ENCODE measurements at places on chromosomes 12 and 14. TPM values are rescaled to one million over a fixed set of nuclear protein-coding genes. Genes with fewer than 3 reads are reported as not detected.

The CFAP73 gene
- 2.6 TPM for polyA plus RNA-seq

The CARMIL3 gene
- 0.75 TPM for polyA plus RNA-seq

The PSMA3 gene
- polyA plus RNA-seq = 158 TPM

The SLC25A47 gene
- polyA plus RNA-seq = not detected

The KRT3 gene
- not detected for polyA plus RNA-seq

The GARIN6 gene
- not detected for polyA plus RNA-seq

The NAV3 gene
- polyA plus RNA-seq = 0.18 TPM

DNA sequence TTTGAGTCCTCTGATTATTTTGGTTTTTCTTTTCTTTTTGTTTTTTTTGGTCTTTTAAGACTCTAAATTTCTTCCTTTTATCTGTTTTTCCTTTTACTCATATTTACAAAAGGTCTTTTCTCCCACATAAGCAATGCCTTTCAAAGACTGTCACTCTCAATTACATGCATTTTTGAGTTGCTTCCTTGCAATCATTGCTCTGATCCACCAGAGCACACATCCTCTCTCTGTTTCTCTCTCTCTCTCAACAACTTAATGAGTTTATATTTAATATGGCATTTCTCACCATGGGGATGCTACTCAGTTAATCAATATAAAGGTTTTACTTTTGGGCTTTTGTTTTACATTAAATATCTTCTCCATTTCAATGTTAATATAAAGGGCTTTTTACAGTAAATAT is 62.7 kb upstream of the OR10AD1 start:
- H3K4me3 ChIP-seq = no peak overlapping the region
- H3K36me3 ChIP-seq = no peaks in the 10 kb centered on the region
- no peak overlapping the region for H3K27ac ChIP-seq
- no peaks in the 10 kb centered on the region for H3K27me3 ChIP-seq
- DNase-seq = no peak
- H3K4me1 ChIP-seq = no peaks in the 10 kb centered on the region

DNA sequence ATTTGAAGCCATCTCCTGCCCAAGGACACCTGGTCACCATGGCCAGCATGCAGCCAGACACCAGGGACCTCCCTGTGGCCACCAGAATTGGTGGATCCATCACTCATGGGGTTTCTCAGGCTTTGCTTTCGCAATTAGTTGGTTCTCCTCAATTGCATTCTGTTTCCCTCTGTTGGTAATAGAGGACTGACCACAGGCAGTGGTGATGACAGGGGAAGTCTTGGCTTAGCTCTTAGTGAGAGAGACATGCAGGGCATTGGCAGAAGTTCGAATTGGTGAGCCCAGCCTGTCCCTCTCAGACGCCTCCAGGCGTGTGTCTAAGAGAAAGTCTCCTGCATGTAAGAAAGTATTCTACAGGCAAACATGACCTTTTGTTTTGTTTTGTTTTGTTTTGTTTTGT is 21.3 kb downstream of the HCAR2 start:
- no peak for DNase-seq
- no peaks in the 10 kb centered on the region for H3K4me1 ChIP-seq
- no peaks in the 10 kb centered on the region for H3K27me3 ChIP-seq
- no peak overlapping the region for H3K27ac ChIP-seq
- H3K4me3 ChIP-seq = no peak overlapping the region

DNA sequence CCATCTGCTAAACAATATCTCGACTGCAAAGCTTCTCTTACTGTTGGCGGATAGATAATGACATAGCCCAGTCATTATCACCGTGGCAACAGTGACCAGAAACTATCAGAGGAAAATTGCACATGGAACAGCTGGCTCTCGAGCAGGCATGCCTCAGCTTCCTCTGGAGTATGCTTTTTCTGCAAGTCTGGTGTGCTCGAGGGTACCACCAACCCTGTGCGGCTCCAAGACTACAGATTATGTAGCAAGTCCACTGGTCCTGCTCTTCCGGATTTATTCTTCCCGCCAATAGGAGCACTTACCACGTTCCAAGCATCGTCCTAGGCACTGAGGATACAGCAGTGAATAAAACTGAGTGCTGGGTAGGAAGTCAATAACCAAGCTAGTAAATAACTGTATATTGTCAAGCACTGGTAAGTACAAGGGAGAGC is 1.4 kb upstream of the GLRX5 start:
- peak; percentile 59 for DNase-seq
- no peaks in the 10 kb centered on the region for H3K27me3 ChIP-seq
- peak overlapping the region; percentile 68 for H3K4me3 ChIP-seq
- peaks cover 70% of the 10 kb centered on the region for H3K4me1 ChIP-seq

DNA sequence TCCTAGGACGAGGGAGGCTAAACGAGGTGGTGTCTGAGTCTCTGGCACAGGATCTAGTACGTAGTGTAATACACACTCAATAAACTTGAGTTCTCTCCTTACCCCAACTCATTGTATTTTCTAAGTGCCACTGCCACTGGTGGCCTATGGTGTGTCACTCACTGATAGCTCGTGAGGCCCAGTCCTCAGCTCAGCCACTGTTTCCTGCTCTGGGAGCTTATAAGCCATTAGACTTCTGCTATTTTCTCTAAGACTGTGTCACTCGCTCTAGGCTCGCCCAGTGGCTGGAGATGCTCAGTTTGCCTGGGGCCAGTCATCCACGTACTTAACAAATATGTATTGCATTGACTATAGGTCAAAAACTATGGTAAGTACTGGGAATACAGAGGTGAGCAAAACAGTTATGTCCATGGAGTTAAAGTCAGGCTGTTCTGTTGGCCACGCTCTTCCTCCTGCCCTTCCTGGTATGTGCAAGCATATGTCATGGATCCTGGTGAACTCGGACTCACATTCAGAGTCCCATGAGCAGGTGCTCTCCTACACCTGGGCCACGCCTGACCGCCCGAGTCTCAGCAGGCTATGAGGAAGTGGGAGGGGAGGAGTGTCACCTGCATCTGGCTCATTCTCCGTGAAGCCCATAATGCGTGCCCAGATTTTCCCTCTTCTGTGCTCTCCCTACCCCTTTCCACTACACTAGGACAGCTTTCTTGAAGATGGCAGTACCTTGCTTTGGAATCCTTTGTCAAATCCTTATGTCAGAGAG is 41.6 kb downstream of the DEGS2 start:
- no peak overlapping the region for H3K4me3 ChIP-seq
- no peak overlapping the region for H3K27ac ChIP-seq
- DNase-seq = peak; percentile 32
- H3K4me1 ChIP-seq = no peaks in the 10 kb centered on the region

GRCh38 chr12:54463034-54463433 is 10.4 kb downstream of the GTSF1 start:
- DNase-seq = no peak
- no peaks in the 10 kb centered on the region for H3K36me3 ChIP-seq
- no peak overlapping the region for H3K27ac ChIP-seq
- H3K27me3 ChIP-seq = no peaks in the 10 kb centered on the region
- no peaks in the 10 kb centered on the region for H3K4me1 ChIP-seq

GRCh38 chr12:69904777-69905176 is 79.8 kb downstream of the MYRFL start:
- H3K36me3 ChIP-seq = no peaks in the 10 kb centered on the region
- H3K27me3 ChIP-seq = no peaks in the 10 kb centered on the region
- no peak overlapping the region for H3K4me3 ChIP-seq
- no peak for DNase-seq
- no peaks in the 10 kb centered on the region for H3K4me1 ChIP-seq
- no peak overlapping the region for H3K27ac ChIP-seq

DNA sequence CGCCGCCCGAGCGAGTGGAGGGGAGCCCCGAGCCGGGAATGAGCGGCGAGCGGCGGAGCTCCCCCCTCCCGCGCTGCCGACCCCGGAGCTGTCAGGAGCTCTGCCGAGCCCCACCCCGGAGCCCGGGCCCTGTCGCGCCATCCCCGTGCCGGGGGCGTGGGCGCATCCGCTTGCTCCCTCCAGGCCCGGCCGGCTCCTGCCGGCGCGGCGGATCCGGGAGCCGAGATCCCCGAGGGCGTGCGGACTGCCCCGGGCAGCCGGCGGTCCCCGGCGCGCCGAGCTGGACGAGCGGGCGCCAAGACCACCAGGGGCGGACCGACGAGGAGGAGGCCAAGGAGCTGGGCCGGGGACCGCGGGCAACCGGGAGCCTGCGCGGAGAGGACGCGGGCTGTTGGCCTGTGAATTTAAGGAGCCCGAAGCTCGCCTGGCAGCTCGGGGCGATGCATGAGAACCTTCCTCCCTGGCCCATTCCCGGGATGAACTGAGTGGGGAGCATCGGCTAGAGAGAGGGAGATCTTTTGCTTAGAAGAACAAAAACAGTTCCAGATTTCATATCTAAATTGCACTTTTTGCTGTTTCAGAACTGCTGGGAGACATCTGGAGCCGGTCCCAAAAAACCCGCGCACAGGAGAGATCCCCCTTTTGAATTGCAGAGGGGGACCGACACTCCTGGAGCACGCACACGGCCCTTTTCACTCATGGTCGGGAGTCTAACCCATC is 2.0 kb downstream of the PTHLH start:
- peak overlapping the region; percentile 54 for H3K4me3 ChIP-seq
- H3K27ac ChIP-seq = peak overlapping the region; percentile 74
- no peak for DNase-seq

DNA sequence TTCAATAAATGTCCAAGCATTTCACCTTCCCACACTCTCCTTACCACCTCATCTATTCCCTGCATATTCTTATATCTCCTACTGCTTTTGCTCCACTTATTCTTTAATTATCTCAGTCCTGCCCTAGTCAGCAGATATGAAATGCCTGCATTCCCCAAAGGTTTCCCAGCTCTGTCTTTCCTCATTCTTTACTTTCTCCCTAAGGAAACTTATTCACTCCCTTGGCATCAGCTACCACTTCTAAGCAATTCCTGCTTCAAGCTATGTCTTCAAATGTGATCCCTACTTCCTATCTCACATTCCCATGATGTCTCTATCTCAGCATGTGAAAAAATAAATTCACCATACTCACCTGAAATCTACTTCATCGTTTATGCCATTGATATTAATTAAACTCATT is 111.8 kb downstream of the CAPZA3 start:
- no peak for DNase-seq
- no peak overlapping the region for H3K4me3 ChIP-seq
- no peaks in the 10 kb centered on the region for H3K4me1 ChIP-seq
- no peaks in the 10 kb centered on the region for H3K36me3 ChIP-seq
- no peak overlapping the region for H3K27ac ChIP-seq
- H3K27me3 ChIP-seq = no peaks in the 10 kb centered on the region

GRCh38 chr14:93957751-93958566 is 18.4 kb downstream of the ASB2 start:
- H3K4me3 ChIP-seq = no peak overlapping the region
- H3K27me3 ChIP-seq = no peaks in the 10 kb centered on the region
- DNase-seq = no peak
- H3K36me3 ChIP-seq = no peaks in the 10 kb centered on the region
- H3K4me1 ChIP-seq = peaks cover 42% of the 10 kb centered on the region

DNA sequence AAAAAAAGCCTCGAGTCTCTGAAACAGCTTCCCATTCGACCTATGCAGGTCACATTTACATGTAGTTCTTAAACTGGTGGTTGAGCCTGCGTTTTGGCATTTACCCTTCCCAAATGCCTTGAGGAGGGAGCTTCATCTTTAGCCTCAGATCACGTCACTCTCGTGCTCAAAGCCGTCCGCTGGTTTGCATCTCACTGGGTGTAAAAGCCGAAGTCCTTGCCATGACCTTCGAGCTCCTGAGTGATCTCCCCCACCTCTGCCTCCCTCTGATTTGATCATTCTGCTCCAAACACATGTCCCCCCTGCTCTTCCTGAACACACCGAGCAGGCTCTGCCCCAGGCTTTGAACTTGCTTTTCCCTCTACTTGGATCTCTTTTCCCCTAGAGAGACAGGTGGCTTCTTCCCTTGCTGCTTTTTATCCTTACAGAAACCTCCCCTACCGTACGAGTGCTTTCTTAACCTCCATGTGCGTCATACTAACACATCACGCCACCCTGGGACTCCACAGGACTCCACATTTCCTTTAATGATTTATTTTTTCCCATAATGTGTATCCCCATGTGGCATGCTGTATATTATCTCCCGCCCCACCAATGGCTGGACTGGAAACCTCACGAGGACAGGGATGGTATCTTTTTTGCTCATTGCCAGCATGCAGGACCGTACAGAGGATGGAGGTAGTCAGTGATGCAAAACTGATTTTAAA is 610.7 kb downstream of the VRK1 start:
- peaks cover 64% of the 10 kb centered on the region for H3K27me3 ChIP-seq
- peaks cover under 1% of the 10 kb centered on the region for H3K4me1 ChIP-seq
- no peaks in the 10 kb centered on the region for H3K36me3 ChIP-seq
- H3K27ac ChIP-seq = no peak overlapping the region

- no peak for DNase-seq
- H3K4me3 ChIP-seq = no peak overlapping the region
- H3K27ac ChIP-seq = no peak overlapping the region
- no peaks in the 10 kb centered on the region for H3K4me1 ChIP-seq
- H3K27me3 ChIP-seq = no peaks in the 10 kb centered on the region
These were observed 216.1 kb downstream of the NUAK1 start for GRCh38 chr12:105922670-105923102.

- H3K36me3 ChIP-seq = peaks cover 16% of the 10 kb centered on the region
- no peak overlapping the region for H3K27ac ChIP-seq
- no peaks in the 10 kb centered on the region for H3K27me3 ChIP-seq
- H3K4me1 ChIP-seq = peaks cover 30% of the 10 kb centered on the region
These were observed 4.2 kb downstream of the TDP1 start for GRCh38 chr14:89959853-89960445.

DNA sequence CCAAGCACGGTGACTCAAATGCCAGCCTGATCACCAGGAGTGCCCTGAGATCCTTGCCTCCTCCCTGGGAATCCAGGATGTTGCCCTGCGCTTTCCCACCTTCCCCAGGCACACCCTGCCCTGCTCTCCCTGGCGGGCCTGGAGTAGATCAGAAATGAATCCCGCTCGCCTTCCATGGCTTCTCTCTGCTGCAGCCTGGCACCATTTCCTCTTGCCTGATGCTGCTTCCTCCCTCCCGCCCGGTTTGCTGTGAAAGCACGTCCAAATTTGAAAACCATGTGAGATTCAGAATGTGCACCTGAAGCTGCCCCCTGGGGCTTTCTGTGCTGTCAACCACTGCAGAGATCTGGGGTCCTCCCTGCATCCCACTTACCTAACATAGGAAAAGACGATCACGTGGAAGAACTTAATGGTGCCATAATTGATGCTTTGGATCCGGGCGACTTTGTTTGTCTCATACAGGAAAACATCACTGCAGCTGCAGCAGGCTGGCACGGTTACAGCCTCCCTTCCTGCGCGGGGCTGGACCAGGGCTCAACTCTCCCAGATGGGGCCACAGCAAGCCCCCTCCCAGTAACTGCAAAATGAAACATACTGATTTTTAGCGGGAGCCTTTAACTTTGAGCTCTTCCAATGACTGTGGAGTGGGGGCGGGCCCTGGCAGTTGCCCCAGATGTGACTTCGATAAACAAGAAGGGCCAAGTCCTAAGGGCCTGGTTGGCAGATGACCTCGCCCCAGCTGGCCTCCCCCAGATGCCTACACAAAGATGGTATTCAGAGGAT is 24.9 kb upstream of the C12orf76 start:
- H3K27ac ChIP-seq = peak overlapping the region; percentile 7
- no peak for DNase-seq
- no peaks in the 10 kb centered on the region for H3K36me3 ChIP-seq

GRCh38 chr12:120220838-120221575 is 20.1 kb upstream of the RPLP0 start:
- peaks cover 81% of the 10 kb centered on the region for H3K36me3 ChIP-seq
- no peak for DNase-seq
- no peak overlapping the region for H3K4me3 ChIP-seq
- peaks cover 28% of the 10 kb centered on the region for H3K4me1 ChIP-seq
- H3K27ac ChIP-seq = no peak overlapping the region
